ENCODE measurements at places on chromosomes 6 and 20.

DNA sequence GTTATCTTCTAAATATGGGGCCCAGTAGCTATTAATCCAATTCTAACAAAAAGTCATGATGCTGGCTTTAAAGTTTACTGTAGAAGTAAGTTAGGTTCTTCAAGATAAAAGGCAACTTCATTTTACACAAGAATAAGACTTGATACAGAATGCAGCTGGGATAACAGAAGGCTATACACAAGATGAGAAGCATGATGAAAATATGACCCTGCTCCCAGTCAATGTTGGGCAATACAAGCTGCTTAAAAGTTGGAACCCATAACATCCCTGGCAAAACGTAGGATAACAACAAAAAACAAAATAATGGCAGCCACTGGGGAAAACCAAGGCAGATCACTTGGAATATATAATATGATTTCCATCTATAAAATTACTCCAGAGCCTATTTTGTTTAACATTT is 87.6 kb upstream of the RSPO3 start:
- DNase-seq = no peak

DNA sequence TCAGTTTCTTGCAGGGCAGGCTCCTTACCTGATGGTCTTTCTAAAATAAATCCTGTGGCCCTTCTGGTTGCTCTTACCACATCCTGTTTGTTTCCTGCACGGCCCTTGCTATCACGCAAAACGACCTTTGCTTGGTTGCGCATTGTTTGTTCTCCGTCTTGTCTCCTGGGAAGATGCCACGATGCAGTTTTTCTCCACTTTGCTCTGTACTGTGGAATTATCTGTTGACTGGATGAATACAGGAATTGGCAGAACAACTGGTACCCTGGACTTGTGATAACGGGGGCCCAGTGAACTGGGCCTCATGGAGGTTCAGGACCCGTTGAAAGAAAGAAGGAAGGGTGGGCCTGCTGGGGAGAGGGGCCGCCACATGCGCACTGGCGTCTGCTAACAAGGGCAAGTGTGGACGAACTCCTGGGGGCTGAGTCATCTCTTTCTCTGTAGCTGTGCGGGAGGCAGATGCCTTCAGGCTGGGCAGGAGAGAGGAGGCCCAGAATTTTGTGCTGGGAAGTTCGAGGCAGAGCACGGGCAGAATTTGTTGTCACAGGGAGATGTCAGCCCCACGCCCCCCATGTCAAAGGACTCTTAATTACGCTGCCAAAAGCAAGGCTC is 139.9 kb downstream of the BMP7 start:
- no peak for DNase-seq

GRCh38 chr6:144528743-144529425 is 243.7 kb downstream of the UTRN start:
- DNase-seq = no peak

- no peak for DNase-seq
Observed at GRCh38 chr6:25311331-25311840, 32.2 kb downstream of the CARMIL1 start.

DNA sequence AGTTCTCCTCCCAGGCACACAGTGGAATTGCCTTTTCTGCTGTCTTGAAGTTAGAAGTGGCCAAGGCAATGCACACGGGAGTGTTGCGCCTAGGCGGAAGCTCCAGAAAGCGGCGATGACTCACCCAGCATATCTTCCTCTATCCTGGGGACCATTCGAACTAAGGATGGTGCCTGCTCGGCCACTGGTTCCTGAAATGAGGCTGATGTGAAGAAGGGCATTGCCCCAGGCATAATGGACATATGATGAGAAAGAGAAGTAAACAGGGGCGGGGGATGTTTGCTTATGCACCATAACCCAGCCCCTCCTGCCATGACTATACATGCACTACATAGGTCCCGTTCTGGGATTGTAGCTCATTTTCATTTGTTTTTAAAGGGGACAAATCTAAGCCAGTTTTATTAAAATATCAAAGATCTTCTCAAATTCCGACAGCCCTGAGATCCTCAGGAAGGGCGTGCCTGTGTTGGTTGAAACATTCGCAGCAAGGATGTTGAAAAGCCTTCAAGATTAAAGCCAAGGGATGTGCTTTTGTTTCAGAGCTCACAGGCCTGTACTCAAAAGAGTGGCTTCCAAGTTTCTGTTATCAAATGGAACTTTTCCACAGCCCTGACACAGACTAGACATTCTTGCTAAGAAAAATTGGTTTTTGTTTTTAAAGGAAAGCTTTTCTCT is 218.5 kb downstream of the LY86 start:
- DNase-seq = no peak

DNA sequence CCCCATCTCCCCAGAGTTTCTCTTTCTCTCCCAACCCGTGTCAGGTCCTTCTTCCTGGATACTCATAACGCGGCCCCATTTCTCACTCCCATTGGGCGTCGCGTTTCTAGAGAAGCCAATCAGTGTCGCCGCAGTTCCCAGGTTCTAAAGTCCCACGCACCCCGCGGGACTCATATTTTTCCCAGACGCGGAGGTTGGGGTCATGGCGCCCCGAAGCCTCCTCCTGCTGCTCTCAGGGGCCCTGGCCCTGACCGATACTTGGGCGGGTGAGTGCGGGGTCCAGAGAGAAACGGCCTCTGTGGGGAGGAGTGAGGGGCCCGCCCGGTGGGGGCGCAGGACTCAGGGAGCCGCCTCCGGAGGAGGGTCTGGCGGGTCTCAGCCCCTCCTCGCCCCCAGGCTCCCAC is at the start of gene HLA-F:
HLA-F (plus strand) TSS at position 173 of the 404 bp plus-strand sequence; CDS start at position 203, 30 bp downstream.
- DNase-seq = peak; percentile 75

DNA sequence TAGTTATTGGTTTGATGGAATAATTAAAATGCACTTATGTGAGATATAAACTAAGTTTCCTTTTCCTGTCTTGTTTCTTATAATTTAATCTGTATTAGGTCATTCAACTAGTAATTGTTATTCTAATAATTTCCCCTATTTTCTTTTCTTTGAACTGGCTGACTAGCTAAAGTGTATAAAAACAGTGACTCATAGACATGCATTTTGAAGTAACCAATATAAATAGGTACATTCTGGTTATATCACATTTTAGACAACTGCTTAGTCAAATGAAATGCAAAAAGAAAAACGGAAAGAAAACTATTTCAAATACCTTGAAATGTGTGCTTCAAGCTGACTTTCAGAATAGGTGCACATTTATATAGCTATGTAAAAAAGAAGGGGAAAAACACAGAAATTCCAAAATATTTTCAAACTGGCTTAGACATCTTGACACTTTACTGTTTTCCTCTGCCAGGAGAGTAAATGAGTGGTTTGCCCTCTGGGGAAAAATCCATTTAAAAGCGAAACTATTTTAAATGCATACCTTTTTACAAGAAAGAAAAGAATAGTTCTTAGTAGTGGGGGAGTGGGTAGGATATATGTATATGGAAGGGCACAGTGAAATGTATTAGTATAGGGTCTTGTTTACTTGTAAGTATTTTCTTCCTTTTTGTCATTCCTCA is 28.3 kb downstream of the KCNQ5 start:
- no peak for DNase-seq

GRCh38 chr6:61711849-61712248 is 574.2 kb downstream of the KHDRBS2 start:
- DNase-seq = no peak

DNA sequence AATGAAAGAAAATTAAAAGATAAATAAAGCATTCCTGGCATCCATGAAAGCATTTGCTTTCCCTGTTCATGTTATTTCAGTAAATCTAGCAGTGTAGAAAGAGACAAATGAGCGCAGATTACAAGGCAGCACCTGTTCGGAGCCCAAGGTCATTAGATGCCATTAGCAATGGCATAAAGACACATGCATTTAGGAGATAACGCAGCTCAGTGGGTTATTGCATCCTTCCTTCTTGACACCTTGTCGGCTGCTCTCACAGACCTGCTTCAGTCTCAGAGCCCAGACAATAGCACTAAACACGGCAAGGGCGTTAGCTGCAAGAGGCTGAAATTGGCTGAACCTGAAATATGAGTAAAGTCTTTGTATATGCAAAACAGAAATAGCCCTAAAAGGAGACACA is 140.3 kb downstream of the ATXN1 start:
- no peak for DNase-seq

DNA sequence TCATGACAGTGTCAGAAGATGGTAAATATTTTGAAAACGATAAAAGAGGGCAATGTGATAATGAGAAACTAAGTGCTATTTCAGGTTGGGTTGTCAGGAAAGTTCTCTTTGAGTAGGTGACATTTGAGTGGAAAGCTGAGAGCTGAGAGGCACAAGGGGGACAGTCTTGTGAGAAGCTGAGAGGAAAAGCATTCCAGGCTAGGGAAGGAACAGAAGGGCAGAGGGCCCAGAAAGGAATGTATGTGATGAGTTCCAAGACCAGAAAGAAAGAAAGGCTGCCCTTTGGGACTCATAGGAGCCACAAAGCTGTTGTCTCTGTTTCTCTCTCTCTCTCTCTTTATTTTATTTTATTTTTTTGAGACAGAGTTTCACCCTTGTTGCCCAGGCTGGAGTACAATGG is 7.6 kb upstream of the RNF182 start:
- no peak for DNase-seq

DNA sequence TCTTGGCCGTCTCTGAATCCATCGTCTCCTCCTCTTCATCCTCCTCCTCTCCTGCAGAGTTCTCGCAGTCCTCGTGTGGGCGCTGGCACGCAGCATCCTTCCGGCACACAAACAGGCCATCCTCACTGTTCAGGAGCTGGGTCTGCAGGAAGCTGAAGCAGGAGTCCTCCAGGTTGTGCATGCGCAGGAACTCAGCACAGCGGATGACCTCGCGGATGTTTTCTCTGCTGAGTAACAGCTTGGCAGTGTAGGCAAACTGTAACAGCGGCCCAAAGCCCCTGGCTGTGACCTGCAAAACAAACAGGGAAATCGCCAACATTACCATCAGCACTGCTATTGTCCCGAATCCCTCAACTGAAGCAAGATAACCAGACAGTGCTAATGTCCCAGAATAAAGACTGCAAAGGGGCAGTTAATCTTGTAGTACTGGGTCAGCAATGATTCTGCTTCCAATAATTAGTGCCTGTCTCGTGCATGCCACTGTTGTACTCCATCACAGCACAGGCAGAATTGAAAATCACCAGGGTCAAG is 57.4 kb downstream of the GJA10 start:
- no peak for DNase-seq

DNA sequence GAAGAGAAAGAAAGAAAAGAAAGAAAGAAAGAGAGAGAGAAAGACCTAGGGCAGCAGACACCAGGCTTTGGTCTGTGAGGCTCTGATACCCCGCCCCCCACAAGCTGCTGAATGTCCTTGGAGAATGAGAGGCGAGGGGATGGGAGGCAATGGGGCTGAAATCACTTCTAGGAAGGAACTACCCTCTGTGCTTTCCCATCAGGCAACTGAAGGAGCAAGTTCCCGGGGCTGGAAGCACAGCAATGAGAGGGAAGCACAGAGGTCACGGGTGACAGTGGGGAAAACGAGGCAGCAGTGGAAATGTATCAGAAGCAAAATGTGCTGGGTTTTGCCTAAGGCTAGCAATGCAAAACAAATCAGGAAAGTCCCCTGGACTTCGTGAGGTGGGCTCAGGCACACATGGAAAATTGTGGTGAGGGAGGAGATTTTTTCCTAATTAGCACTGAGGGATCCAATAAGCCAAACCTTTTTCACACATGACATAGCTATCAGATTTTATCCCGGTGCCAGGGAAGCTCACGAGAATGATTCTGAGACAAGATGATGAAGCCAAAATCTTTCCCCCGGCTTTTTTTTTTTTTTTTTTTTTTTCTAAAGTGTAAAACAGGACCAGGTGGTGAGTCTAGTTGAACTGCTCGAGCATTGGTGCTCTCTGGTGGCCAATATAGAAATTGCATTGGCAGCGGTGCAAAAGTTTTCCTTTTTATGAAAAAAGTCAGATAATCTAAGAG is 16.8 kb upstream of the ARFGEF2 start:
- peak; percentile 33 for DNase-seq

GRCh38 chr20:62359491-62360121 is 7.5 kb downstream of the LAMA5 start:
- no peak for DNase-seq

GRCh38 chr6:2999618-3000557 is at the start of gene NQO2:
Gene NQO2, plus strand, starts transcription at chr6:2999894. Its CDS starts 6,659 bp downstream, at chr6:3006553.
- DNase-seq = peak; percentile 52

GRCh38 chr6:143196525-143197225 is 136.0 kb downstream of the AIG1 start:
- no peak for DNase-seq

GRCh38 chr6:10084111-10084986 is 330.5 kb downstream of the TFAP2A start:
- DNase-seq = no peak

- DNase-seq = no peak
Observed at GRCh38 chr6:68025764-68026163, 609.3 kb upstream of the ADGRB3 start.

DNA sequence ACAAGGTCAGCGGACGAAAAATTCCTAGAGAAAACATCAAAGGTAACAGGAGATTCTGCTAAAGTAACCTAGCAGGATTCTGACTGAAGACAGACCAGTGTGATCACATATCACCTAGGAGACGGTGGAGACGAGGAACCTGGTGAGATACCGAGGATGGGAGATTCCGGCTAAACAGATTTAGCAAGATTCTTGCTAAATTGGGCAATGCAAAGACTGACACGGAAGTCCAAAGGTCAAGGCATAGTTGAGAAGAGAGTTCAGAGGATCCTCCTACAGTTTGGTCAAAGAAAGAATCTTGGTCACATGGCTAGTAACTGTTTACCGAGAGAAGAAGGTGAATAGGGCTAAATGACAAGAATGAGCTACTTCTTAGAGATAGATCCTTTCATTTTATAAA is 61.1 kb downstream of the TMEM170B start:
- DNase-seq = no peak

DNA sequence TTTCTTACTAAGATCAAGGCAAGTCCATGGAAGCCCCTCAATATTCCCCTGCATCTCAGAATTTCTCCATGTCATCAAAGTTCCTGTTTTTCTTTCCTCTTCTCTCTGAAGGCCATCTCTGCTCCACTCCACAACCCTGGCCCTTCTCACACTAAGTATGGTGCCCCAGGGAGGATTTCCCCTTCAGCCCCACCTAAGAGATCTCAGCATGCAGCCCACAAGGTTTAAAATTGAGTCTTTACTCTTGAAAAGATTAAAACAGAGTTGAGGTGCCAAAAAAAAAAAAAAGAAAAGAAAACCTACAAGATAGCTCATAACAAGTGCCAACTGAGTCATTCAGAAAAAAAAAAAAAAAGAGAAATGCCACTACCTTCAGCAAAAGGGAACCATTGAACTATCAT is 36.5 kb upstream of the TNFAIP3 start:
- no peak for DNase-seq

- DNase-seq = no peak
Observed at GRCh38 chr20:3966571-3966970, 48.8 kb downstream of the RNF24 start.
